ENCODE measurements at places on chromosomes 1 and 21. TPM values are rescaled to one million over a fixed set of nuclear protein-coding genes. Genes with fewer than 3 reads are reported as not detected.
A peak's percentile ranks its signal among the peaks of the same experiment; 100 is the strongest.

Gene VANGL2
- total RNA-seq = 1.1 TPM

Gene TNFSF4
- 3.0 TPM for total RNA-seq

Gene CRYZL1
- total RNA-seq = 25.2 TPM

Gene PLA2G2A
- 672 TPM for total RNA-seq

Gene CYP2J2
- not detected for total RNA-seq

Gene DPM3
- total RNA-seq = 70.8 TPM

Gene PFDN2
- total RNA-seq = 58.3 TPM

Gene KCNJ15
- 12.1 TPM for total RNA-seq

Gene ATP1A4
- not detected for total RNA-seq

Gene LORICRIN
- total RNA-seq = not detected

Gene DCST1
- not detected for total RNA-seq

Gene PRDM16
- total RNA-seq = 3.8 TPM

DNA sequence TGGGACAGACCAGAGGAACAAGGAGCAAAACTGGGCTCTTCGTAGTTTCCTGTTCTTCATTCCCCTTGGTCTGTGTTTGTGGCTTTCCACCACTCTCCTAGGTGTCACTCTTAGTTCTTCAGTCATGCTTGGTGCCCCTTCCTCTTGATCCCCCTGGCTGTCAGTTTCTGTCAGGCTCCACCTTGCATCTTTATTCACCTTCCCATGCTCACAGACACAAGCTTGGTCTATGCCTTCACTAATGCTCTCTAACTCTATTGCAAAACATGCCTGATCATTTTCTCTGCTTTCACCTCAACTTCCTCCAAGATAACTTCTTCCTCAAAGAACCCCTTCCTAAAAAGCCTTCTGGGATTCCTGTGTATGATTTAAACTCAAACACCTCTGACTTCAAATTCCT, 122.9 kb downstream of the GLUL start:
- no peak for DNase-seq

DNA sequence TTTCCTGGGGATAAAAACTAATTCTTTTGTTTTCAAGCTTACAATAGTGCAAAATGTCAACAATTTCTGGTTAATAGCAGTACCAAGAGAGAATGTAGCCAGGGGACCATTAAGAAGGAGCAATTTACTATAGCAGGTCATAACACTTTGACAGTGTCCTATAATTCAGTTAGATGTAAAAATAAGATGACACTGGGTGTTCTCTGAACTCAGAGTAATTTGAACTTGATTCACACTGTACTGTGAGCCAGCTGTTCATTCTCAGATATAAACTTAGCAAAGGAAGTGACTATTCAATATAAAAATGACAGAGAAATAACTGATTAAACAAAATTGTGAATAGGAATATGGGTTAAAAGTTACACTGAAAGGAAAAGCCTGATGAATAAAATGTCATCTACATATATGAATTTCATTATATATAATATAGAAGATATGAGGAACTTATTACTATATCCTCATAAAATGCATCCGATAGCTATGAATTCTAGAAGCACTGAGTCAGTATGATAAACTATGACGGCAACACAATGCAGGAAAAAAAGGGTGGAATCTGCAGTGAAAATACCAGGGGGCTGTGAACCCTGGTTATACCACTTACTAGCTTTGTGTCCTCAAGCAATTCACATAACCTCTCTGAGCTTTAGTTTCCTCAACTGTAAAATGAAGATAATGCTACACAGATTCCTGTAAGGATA, 135.9 kb downstream of the ACBD6 start:
- no peak for DNase-seq

- DNase-seq = no peak
Measured at GRCh38 chr1:78333502-78333901, 157.3 kb upstream of the PTGFR start.

GRCh38 chr1:85576642-85577418, 3.7 kb upstream of the CCN1 start:
- DNase-seq = peak; percentile 39

DNA sequence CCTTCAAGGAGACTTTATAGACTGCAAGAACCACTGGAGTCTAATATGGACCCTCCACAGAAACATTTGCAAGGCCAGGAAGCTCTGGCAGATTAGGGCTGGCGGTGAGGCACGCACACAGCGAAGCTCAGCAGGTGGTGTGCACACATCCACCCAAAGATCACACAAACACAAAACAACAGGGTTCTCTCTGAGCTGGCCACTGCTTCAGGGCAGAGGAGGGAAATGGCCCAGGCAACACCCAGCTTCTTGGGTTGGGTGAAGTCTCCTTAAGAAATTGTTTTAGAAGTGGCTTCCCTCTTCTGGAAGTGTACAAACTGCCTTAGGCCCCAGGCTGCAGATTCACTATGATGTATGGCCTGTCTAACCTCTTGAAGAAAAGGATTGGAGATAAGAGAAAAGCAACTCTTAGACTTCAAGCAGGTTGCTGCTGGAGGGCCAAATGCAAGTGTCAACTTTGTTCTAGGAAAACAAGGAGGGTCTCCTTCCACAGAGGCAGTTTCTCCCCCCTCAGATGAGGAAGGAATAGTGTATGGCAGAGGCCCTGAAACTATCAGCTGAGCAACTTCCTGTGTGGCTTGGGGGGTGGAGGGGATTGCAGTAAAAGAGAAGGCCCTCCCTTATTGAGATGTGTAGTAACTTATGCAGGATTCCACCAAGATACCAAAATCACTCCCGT, 2.0 kb downstream of the RCSD1 start:
- DNase-seq = no peak

GRCh38 chr1:92786111-92786901, 1.4 kb upstream of the EVI5 start:
- no peak for DNase-seq

DNA sequence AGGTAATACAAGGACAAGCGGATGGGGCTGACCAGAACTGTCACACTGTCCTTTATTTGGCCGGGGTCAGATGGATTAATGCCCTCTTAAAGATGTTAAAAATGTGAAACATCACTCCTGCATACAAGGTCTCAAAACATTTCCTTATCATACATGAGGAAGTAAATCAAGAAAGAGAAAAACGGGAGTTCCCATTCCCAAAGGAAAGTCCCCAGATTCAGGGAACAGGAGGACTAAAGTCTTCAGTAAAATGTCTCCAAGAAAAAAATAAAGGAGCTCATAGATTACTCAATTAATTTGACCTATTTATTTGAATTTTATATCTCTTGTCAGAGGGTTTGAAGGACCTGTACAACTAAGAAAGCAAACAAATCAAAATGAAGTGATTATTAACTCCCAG, 13.4 kb upstream of the HSD11B1 start:
- no peak for DNase-seq

DNA sequence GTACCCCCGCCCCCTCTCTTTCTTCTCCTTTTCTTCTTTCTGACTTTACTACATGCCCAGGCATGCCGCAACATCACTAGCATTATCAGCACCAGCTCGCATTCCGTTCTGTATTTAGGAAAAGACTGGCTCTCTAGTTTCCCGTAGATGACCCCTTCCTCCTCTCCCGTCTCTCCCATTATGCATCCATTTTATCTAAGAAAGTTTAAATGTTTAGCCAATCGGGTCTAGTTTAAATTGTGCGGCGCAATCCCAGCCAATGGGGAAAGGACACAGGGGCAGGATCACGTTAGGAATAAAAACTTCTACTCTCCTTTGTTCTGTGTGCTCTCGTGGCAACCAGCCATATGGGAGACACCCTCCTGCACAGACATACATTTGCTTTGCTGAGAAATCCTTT, 2.3 kb upstream of the KRTAP10-7 start:
- no peak for DNase-seq

DNA sequence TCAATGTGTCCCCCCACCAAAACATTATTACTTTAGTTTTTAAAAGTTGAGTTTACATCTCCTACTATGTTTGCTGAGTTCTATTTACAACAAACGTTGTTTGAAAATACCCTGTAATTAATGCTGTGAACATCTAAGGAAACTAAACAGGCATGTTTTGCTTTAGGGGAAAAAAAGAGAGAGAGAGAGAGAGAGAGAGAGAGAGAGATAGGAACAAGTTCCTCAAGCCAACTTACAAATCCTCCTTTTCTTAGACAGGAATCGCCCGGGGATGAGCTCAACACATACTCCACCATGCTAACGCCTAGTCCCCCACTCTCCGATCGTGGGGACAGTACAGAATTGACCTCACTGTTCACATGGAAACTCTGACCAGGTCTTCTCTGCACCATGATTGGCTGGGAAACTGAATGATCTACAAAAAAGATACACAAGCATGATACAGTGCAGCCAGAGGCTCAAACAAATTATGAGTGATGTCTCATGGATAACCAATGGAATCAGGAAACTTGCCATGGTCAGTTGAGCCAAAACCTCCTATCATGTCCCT, 59.8 kb downstream of the PUM1 start:
- DNase-seq = no peak

DNA sequence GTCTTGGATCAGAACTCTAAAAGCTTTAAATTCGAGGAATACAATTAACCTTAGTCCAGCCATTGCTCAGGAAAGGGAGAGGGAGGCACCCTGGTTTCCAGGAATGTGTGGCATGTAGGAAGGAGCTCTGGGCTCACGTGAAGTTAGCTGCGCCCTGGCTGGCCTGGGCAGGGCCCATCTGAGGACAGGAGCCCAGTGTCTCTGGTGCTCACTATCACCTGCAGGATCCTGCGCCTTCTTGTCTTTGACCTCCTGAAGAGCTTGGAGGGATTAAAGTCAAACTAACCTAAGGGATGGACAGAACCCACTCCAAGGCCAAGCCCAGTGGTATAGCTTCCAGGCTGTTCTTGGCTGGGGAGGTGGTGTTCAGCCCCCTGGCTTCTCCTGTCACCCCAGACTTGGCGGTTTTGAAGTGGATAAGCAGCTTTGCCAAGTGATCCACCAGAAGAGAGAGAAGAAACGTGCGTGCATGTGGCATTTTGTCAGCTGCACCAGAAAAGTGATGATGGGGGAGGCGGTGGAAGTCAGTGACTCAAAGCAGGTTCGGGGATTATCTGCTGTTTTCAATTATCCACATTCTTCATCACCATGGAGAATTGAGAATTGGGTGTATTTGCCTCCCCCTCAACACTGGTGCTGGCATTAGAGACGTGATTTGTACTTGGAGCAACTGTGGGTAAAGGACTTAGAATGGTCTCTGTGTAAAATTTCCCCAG, 11.9 kb upstream of the KCNN3 start:
- no peak for DNase-seq
